ENCODE measurements at places on chromosomes 1 and 21.

DNA sequence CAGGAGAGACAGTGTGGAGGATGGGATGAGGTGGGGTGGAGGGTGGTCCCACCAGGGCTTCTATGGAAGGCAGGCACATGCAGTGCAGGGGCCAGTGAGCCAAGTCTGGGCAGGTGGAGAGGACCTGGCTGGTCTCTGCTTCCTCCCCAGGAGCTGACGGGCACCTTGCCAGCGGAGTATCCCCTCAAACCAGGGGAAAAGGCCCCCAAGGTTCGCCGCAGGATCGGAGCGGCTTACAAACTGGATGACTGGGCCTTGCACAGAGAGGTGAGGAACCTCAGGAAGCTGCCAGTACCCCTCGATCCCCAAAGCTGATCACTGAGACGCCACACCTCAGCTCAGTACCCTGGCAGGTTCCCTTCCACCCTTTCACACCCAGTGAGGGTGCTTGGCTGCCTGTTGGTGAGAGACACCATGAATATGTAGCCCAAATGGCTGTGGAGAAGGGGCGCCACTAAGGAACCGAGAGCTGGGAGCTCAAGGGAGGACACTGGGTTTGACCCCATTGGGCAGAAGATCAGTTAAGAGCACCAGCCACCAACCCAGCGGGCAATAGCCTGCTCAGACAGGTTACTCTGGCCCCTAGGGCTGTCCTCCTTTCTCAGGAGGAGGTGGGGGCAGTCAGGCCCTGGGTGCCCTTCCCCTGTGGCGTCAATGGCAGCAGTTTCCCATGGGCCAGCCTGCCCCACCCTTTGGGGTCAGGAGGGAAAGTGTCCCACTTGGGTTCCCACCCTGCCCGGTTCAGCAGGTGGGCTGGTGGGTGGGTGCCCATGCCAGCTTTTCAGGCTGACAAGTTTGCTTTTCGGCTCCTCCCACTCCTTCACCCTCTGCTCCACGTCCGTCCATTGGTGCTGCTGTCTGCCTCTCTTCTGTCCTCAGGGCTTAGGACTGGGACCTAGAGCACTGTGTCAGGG is 5.5 kb downstream of the INAVA start:
- no peak for DNase-seq

- DNase-seq, result no peak
Observed at GRCh38 chr1:205630651-205631009, 1.2 kb downstream of the ELK4 start.

DNA sequence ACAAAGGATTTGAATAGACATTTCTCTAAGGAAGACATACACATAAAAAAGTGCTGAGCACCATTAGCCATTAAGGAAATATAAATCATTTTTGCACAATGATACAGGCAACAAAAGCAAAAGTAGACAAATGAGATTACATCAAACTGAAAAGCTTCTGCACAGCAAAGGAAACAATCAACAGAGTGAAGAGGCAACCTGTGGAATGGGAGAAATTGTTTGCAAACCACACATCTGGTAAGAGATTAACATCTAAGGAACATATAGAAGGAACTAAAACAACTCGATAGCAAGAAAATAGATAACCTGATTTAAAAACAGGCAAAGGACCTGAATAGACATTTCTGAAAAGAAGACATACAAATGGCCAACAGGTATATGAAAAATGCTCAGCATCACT is 57.5 kb downstream of the ZSCAN20 start:
- DNase-seq, result no peak

- DNase-seq, result no peak
Observed at GRCh38 chr1:112744009-112744578, 29.0 kb upstream of the PPM1J start.

DNA sequence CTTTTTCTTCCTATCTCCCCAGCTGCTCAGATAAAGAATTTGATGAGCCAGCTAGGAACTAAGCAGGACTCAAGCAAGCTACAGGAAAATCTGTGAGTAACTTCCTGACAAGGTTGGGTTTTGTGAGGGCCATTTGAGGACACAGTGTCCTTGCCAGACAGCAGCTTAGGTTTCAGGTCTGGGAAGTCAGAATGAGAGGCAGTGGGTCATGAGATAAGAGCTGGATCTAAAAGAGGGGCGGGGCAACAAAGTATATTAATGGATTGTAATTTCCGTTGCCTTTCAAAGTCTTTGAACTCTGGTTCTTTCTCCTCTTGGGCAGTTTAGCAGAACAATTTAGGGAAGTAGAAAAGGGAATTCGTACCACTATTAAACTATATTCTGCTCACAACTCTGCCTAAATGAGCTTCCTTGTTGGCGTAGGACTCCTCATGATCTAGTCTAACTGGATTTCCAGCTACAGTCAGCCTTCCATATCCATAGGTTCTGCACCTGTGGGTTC is 16.6 kb downstream of the STX12 start:
- DNase-seq, result no peak

DNA sequence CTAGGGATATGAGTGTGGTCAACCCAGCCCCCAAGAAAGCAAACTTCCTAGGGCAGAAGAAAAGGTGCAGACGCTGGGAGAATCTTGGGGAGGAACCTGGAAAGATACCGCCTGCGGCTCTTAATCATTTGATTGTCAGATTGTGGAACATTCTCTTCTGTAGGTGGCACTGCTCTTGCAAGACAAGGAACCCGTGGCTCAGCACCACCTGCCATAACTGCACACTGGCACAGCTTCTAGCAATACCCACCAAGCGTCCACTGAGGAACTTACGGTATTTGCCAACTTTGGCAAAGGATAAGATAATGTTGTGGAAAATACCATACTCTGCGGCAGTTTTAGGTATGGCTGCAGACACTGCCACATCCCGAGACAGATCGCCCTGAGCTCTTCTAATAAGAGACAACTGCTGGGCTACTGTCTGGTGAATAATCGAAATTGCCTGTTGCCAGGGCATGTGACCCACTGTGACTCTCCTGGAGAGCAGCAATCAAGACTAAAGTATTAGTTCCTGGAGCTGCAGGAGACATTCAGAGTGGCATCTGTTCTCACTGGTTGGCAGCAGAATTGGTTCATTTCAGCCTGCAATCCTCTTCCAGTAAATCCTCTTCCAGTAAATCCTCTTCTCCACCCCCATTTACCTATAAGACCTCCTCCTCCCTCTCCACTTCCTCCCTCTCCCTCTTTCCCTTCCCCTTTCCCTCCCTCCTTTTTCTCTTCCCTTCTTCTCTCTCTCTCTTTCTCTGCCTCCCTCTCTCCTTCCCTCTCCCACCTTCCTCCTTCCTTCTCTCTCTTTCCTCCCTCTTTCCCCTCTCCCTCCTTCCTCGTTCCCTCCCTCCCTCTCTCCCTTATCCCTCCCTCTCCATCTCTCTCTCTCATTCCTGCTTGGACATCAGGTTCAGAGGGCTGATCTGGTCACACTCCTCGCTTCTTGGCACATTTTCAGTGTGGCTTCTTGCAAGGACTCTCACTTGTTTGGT is 49.7 kb upstream of the B3GALT5 start:
- no peak for DNase-seq

DNA sequence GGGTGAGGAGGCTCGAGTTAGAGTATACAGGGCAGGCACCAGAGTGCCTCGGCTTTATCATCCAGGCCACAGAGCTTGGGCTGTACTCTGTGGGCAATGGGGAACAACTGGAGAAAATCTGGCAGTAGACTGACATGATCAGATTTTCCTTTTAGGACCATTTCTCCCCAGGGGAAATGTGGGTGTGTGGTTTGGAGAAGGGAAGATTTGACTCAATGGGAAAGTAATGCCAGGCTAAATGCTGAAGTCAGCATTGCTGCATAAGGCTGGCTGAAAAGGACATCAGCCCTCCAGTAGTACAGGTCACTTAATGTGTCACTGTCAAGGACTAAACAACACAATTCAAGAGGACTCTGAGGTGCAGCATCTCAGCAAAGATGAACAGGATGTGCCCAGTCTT is 5.0 kb downstream of the FYB2 start:
- no peak for DNase-seq

- no peak for DNase-seq
Observed at GRCh38 chr21:38804789-38805327, 871 bp upstream of the ETS2 start.

DNA sequence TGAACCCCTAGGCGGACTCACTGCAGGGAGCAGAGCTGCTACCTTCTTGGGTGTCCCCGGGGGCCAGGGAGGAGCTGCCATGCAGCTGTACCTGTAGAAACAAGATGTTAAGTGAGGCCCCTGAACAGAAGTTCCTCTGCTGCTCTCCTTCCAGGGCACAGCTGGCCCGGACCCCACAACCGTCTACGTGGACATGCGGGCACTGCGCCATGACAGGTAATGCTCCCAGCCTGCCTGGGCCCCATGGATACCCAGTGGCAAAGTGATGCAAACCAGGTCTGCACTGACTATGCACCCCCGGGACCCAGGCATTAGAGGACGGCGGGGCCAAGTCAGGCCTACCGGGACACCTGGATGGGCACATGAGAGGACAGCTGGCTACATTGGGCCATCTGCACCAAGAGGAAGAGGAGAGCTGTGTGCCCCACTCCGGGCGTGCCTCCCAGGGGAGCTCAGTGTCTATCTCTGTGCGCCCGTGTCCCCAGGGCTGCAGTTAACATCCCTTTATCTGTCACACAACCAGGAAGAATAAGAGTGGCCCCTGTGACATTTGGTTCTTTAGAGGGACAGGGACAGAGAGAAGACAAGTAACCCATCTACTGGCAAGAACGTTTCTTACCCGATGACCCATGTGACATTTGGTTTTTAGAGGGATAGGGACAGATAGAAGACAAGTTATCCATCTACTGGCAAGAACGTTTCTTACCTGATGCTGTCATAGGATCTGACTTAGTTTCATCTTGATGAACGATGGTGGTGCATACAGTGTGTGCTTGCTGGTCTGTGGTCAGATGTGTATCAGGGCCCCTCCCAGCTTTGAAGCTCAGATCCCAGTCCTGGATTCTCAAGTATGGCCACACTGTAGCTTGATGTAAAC is 44.1 kb downstream of the S100B start:
- DNase-seq, result no peak

DNA sequence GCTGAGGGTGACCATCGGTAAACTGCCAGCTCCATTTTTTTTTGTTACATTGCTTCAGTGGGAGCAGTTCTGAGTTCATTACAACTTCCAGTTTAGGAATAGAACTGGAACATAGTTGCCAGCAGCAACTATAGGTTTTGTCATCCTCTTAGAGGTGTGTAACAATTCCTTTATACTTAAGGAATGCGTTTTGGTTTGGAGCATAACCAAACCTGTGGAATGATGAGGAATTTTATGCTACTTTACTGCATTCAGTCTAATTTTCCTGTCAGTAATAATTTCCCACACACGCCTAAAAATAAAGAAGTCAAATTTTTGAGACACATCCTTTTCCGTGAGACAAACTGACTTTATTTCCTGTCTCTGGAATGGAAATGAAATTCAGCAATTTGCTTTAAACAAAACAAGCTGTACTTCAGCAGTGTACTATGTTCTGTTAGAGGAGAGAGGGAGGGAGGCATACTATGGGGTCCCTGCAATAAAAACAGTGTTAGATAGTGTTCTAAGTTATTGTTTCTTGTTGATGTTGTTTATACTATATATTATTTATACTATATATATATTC is 4.8 kb upstream of the AMPD1 start:
- no peak for DNase-seq

- no peak for DNase-seq
Observed at GRCh38 chr1:192941722-192942411, 117.3 kb downstream of the UCHL5 start.

DNA sequence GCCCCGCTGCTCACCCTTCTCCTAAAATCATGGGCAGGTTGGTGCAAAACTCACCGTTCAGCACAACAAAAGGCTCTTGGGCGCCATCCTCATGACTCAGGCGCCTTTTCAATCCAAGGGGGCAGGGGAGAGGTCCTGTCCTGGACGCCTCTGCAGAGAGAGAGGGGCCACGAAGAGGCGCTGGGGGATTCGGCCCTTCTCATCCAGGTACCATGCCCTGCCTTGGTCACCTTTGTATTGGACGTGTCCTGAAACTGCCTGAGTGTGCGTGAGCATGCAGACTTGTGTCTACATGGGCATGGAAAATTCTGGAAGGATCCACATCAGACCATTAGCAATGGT is 53.5 kb downstream of the SLC37A1 start:
- DNase-seq, result no peak

GRCh38 chr1:200152336-200152735 is 124.8 kb downstream of the NR5A2 start:
- DNase-seq, result no peak

- DNase-seq, result no peak
Observed at GRCh38 chr1:7339953-7340352, 431.1 kb upstream of the VAMP3 start.

DNA sequence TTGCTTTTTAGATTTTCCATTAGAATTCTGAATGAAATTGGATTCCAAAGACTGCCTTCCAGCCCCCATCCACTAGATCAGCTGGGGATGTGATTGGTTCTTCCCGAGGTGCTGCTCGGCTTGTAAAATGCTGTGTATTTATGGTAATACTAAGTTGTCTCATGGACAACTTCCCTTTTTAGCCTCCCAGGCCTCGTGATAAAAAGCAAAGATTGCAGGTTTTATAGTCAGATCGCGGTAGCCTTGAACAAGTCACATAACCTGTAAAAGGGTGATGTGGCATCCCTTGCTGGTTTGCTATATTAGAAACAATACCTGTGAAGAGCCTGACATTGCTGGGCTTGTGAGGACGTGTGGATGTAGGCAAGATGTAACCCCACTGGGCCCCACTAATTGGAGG is 10.4 kb downstream of the MUL1 start:
- no peak for DNase-seq

Measured in cortex of kidney (tissue), 1 donor.